ENCODE measurements at places on chromosomes 1 and 21. TPM values are rescaled to one million over a fixed set of nuclear protein-coding genes. Genes with fewer than 3 reads are reported as not detected.

The FAM163A gene
- total RNA-seq = not detected

The CA6 gene
- not detected for total RNA-seq

The LMNA gene
- total RNA-seq = 740 TPM

The MMP23B gene
- total RNA-seq = 87.2 TPM

The PRKAA2 gene
- total RNA-seq = 9.2 TPM

The CFAP74 gene
- total RNA-seq = not detected

The CDA gene
- total RNA-seq = 3.0 TPM

The IL19 gene
- total RNA-seq = not detected

The TRIM46 gene
- 5.8 TPM for total RNA-seq

The LRRC53 gene
- total RNA-seq = not detected

The ZNF436 gene
- total RNA-seq = 17.6 TPM

The ARHGEF19 gene
- total RNA-seq = 8.5 TPM

The KPRP gene
- not detected for total RNA-seq

DNA sequence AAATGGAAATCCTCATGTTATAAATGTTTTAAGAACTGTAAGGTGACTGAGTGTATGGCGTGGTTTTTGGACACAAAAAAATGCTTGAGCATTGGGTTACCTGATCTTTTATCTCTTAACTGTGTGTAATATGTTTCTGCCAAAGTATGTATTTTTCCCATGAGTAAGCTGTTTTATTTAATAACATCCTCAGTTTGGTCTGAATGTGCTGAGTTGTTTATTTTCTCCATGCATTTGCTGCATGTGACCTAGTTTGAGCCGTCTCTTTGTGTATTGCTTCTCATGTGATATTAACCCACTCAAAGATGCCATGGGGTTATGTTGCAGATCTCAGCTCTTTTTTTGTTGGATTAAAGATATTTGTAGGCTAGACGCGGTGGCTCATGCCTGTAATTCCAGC, 6.1 kb upstream of the LYPLA2 start:
- DNase-seq = no peak

DNA sequence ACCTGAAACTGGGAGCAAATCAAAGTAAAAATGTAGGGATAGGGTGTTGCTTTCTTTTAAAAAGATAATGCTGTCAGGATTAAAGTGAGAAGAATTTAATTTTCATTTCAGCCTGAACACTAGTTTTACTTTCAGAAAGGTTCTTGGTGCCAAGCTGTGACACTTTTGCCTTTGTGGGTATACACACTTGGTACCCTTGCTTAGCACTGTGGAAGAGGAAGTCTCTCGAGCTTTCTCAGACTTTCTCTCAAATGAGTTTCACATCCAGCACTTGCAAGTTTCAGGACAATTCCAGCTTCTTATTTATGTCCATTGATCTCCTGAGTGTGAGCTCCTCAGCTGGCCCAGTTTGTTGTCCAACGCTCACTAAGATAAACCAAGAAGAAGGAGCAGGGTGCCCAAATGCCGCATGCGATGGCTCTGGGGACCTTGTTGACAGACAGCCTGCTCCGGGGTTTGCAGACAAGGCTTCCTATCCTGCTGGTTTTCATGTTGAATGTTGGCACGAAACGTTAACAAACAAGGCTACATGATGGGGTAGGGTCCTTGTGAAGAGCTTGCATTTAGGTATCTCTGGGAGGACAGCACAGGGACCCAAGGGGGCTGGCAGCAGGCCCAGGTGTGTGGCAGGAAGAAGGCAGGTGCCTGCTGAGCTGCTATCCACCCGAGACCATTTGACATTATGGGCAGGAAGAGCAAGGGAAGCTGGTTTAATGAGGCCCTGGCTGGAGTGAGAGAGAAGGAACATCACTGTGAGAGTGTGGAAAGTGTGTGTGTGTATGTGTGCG, 79.7 kb downstream of the POFUT2 start:
- DNase-seq = no peak

GRCh38 chr1:168976267-168976666, 130.2 kb upstream of the ATP1B1 start:
- DNase-seq = no peak

DNA sequence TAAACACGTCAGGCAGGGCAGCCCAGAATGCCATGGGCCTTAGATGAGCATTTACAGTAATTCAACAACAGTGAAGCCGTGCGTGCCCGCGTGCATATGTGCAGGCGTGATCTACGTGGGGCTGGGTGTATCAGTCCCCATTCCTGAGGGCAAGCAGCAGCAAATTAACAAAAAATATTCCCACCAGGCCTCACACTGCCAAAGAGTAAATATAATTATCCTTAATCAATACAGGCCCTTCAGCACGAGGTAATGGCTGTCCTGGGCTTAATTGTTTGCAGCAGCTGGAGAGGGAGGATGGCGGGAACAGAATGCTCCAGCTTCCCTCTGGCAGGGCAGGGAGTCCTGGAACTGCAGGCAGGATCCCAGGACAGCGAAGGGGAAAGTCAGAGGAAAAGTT, 91.8 kb downstream of the DDX20 start:
- no peak for DNase-seq

GRCh38 chr1:57741521-57741920, 317.7 kb upstream of the DAB1 start:
- no peak for DNase-seq

GRCh38 chr1:48414264-48414663, 57.7 kb downstream of the SPATA6 start:
- no peak for DNase-seq

DNA sequence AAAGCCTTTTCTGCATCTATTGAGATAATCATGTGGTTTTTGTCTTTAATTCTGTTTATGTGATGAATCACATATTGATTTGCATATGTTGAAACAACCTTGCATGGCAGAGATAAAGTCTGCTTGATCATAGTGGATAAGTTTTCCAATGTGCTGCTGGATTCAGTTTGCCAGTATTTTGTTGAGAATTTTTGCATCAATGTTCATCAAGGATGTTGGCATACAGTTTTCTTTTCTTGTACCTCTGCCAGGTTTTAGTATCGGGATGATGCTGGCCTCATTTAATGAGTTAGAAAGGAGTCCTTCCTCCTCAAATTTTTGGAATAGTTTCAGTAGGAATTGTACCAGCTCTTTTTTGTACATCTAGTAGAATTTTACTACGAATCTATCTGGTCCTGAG, 55.0 kb downstream of the COL24A1 start:
- DNase-seq = no peak

- no peak for DNase-seq
Measured at GRCh38 chr1:64884261-64885040, 81.9 kb downstream of the JAK1 start.

GRCh38 chr1:48645883-48646282, 130.8 kb downstream of the BEND5 start:
- DNase-seq = no peak

GRCh38 chr1:90745972-90746371, 28.9 kb upstream of the BARHL2 start:
- DNase-seq = no peak

DNA sequence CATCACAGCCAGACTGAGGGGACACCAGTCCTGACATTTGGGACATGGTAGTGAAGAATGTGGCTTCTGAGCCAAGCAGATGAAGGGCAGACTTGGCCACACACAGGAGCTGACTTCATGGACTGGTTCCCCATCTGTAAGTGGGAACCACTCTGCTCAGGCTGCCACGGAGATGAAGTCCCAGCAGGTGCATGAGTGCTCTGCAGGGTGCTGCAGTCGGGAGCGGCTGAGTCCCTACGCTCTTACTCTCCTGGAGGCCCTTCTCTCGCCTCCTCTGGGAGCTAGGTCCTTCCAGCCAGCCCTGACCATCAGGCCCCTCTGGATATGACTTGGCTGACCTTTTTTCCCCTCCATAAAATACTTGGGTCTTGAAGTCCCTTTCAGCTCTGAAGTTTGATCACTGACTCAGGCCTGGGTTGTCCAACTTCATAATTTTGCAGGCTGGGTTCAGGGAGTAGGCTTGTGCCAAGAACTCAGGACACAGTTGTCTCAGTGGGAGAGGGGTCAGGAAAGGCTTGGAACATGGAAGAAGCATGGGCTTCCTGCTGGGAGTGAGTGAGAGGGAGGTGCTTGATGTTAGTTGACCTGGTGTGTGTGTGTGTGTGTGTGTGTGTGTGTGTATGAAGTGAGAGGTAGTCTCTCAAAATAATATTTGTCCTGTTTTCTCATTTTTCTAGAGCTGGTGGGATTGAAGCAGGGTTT, 21.0 kb upstream of the EPS8L3 start:
- DNase-seq = no peak

DNA sequence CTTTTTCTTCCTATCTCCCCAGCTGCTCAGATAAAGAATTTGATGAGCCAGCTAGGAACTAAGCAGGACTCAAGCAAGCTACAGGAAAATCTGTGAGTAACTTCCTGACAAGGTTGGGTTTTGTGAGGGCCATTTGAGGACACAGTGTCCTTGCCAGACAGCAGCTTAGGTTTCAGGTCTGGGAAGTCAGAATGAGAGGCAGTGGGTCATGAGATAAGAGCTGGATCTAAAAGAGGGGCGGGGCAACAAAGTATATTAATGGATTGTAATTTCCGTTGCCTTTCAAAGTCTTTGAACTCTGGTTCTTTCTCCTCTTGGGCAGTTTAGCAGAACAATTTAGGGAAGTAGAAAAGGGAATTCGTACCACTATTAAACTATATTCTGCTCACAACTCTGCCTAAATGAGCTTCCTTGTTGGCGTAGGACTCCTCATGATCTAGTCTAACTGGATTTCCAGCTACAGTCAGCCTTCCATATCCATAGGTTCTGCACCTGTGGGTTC, 16.6 kb downstream of the STX12 start:
- DNase-seq = no peak

GRCh38 chr1:231419147-231419546, 2.9 kb downstream of the EGLN1 start:
- no peak for DNase-seq

GRCh38 chr1:58950897-58951296, 167.1 kb upstream of the JUN start:
- no peak for DNase-seq

- DNase-seq = no peak
Measured at GRCh38 chr21:43268086-43268803, 99.4 kb downstream of the CRYAA start.

GRCh38 chr1:58062635-58063034, 483.9 kb downstream of the OMA1 start:
- no peak for DNase-seq

DNA sequence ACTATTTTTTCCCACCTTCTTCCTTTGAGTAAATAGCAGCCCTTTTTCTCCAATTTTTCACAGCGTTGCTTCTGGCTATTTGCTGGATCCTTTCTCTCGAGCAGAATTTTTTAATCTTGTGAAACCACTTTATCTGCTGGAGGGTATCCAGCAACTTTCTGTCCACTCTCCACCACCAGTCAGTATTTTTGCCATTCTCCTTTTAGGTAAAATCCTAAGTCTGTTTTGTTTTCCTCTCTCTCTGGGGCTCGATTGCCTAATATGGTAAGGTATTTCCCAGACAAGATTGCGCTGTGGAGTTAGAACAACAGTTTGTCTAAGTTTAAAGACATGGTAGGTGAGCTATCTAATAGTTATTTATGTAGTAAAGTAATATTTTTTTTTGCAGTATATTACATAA, 156.9 kb downstream of the PPP1R12B start:
- DNase-seq = no peak

DNA sequence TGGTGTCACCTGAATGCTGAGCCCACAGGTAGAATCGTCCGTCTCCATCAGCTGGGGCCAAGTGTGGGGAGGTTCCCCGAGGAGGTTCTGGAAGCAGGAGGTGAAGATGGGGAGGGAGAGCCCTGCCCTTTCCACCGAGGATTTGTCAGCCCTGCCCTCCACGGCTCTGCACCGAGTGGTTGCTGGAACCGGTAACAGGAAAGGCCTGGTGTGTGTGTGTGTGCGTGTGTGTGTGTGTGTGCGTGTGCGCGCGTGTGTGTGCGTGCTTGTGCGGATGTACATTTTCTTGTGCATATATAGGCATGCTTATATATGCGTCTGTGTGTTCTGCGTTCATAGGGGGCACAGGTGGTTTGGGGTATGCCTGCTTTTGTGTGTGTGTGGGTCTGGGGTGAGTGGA, 3.5 kb downstream of the NBL1 start:
- DNase-seq = no peak

DNA sequence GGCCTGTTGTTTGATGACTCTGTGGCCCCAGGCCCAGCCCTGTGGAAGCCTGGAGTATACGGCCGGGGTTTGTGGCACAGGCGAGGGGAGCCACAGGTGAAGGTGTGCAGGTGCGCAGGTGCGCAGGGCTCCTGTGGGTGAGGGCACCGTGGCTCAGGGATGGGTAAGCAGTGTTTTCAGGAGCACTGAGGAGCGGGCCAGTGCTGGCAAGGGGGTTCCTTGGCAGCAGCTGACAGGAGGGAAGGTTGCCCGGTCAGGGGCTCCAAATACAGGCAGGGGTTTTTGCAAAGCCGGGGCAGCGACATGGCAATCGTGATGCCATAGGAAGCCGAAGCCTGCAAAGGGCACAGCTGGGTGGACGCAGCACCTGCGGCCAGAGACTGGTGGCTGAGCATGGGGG, 20.7 kb downstream of the AGPAT3 start:
- no peak for DNase-seq

GRCh38 chr21:29323189-29323588, 24.5 kb downstream of the BACH1 start:
- no peak for DNase-seq

DNA sequence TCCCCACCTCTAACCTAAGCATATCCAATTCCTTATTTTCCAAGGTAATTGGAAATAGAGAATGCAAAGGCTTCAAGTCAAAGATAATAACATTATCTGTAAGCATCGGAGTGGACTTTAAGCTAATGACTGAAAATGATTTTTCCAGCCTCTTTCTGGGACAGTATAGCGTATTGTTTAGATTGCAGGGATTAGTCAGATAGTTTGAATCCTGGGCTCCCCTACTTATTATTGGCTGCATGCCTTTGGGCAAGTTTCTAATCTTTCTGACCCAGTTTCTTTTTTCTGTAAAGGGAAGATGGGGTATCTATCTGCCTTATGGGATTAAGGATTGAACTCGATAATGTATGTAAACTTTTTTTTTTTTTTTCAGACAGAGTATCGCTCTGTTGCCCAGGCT, 1.5 kb upstream of the CDC20 start:
- no peak for DNase-seq

DNA sequence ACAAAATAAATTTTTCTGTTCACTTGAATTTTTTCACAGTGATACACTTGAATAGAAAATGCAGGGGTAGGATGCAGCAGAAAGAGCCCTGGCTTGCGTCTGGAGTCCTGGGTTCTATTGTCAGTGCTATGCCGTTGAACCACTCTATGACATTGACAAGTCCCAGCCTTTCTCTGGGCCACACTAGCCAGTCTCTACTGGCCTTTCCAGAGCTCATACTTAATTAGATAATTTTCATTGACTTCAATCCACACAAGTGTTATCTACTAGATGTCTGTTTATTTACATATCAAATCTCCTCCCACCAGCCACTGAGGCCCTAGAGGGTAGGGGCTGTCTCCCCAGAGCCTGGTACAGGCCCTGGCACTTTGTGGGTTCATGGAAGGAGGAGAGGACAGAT, 15.5 kb upstream of the CELA3B start:
- DNase-seq = no peak

- DNase-seq = no peak
Measured at GRCh38 chr1:51679435-51679834, 62.5 kb downstream of the OSBPL9 start.

- no peak for DNase-seq
Measured at GRCh38 chr1:30756206-30756544, 1.4 kb downstream of the LAPTM5 start.

GRCh38 chr1:234730770-234731568, 121.0 kb upstream of the IRF2BP2 start:
- no peak for DNase-seq

All from thoracic aorta (tissue), 2 donors.